ENCODE measurements at places on chromosomes 5 and 9. TPM values are rescaled to one million over a fixed set of nuclear protein-coding genes. Genes with fewer than 3 reads are reported as not detected.

DNA sequence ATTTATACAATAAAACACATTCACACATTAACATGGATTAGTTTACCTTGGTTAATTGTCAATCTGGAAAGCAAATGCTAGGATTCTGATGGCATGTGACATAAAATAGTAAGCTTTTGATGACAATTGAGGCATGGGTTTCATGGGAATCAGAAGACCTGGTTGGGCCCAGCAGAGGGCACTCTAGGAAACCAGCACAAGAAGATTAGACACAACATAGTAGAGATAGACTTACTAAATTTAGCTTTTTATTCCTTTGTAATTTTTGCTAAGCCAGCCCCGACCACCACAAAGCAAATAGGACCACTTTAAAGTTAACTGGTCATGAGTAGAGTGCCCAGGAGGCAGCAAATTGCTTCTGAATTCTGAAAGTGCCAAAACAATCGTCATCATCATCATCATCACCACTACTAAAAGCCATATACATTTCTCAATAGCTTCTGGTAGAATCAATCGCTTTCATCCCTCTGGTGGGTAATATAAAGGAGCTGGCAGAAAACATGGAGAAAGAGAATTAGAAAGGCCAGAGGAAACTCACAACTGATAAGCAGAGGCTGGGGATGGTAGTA, 163.2 kb downstream of the ARRDC3 start:
- DNase-seq, result no peak

- DNase-seq, result no peak
Measured at GRCh38 chr5:142680605-142681259, 5.2 kb downstream of the FGF1 start.

DNA sequence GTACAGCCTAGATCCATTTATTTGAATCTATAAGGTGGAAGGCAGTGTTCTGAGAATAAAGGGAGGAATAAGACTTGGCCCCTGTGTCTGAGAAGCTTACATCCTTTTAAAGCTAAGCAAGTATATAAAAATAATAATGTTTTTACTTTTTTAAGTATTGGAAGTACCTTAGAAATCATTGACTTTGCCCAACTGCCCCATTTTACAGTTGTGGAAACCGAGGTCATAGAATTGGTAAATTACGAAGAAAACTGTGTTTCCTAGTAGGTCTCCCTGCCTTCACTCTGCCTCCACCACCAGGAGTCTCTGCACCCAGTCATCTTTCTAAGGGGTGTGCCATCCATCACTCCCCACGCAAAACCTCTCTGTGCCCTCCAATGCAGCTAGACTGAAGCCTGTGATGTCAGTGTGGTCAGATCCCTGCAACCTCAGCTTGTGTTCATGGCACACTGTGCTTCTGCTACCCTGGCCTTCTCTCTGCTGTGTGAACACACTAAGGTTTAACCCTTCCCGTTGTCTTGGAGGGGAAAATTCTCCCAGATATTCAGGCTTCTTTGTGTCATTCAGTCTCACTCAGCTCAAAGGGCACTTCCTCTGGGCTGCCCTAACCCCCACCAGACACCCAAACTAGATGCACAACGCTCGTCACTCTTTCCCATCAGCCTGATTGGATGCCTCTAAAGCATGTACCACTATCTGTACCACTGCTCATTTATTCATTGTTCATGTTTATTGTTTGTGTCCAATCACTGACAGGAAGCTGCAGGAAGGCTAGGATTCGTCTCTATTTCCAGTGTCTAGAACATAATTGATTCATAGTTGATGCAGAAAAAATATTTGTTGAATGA, 18.2 kb downstream of the ADRB2 start:
- no peak for DNase-seq

SNX2 gene
- 124 TPM for total RNA-seq

MEIKIN gene
- total RNA-seq, result not detected
